ENCODE measurements at places on chromosomes 2 and 18.

- no peak for DNase-seq
These were observed 67.0 kb downstream of the SLC66A2 start for GRCh38 chr18:79884294-79884962.

- no peak for DNase-seq
These were observed 145.2 kb upstream of the MMADHC start for GRCh38 chr2:149732730-149733290.

GRCh38 chr2:201347138-201347537, 10.0 kb downstream of the FLACC1 start:
- DNase-seq = no peak

DNA sequence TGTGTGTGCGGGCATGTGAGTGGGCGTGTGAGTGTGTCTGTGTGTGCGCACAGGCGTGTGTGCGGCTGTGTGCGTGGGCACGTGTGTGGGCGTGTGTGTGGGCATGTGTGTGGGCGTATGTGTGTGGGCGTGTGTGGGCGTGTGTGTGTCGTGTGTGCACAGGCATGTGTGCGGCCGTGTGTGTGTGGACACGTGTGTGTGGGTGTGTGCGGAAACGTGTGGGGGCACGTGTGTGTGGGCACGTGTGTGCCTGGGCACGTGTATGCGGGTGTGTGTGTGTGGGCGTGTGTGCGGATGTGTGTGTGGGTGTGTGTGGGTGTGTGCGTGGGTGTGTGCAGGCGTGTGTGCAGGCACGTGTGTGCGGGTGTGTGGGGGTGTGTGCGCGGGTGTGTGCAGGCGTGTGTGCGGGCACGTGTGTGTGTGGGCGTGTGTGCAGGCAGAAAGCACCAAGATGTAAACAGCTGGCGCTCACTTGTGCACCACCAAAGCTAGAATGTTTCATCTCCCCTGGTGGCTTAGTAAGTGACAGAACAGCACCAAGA, 31.2 kb upstream of the ALKAL2 start:
- no peak for DNase-seq

GRCh38 chr18:53417003-53417402, 807.5 kb downstream of the MBD2 start:
- no peak for DNase-seq

- DNase-seq = no peak
These were observed 26.1 kb upstream of the SYT4 start for GRCh38 chr18:43303376-43303775.

- no peak for DNase-seq
These were observed 48.7 kb upstream of the NBEAL1 start for GRCh38 chr2:202965810-202966460.

DNA sequence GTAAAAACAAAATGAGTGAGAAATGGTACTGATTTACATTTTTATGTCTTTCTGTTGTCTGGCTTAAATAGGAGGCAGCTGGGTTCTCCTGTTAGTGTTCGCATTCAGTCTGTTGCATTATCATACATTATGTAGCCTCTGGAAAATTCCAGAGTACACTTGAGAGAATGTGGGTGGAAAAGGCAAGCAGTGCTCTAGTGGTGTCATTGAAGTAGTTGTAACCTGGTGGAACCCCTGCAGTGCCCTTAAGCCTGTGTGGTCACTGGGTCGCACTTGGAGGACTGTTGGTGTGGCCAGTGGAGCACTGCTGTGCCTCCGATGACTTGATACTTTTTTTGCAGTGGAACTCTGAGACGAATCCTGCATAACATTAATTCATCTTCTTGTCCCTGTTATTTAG, 52.4 kb downstream of the USP14 start:
- no peak for DNase-seq

GRCh38 chr2:12674644-12675328, 42.0 kb upstream of the TRIB2 start:
- DNase-seq = no peak

DNA sequence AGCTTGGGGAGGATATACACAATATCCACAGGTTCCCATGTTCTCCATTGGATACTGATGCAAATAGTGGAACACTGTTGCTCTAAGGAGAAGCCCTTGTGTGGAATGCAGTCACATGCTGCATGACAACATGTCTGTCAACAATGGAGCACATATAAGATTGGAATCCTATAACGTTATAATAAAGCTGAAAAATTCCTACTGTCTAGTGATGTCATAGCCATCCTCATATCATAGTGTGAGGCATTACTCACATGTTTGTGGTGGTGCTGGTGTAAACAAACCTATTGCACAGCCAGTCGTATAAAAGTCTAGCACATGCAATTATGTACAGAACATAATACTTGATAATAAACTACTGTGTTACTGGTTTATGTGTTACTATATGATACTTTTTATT, 394.7 kb downstream of the FBXO15 start:
- DNase-seq = no peak

DNA sequence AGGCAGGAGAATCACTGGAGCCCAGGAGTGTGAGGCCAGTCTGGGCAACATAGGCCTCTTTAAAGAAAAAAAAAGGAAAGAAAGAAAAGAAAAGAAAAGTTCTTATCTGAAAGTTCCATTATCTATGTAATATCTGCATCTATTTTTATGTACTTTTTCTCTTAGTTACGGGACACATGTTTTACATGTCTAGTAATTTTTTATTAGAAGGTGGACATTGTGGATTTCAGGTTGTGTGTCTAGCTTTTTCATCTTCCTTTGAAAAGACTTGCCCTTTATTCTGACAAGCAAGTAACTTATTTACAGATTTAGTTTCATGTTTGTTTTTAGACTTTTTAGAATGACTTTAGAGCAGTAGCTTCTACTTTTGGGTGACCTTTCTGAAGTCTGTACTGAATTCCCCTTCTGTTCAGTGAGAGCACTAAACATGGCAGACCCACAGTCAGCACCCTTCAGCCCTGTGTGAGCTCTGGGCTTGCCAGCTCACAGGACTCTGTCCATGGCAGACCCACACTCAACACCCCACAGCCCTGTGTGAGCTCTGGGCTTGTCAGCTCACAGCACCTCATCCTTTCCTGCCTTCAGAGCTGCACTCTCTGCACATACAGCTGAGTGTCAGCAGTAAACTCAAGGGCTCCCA, 17.5 kb downstream of the TRAPPC12 start:
- DNase-seq = no peak

DNA sequence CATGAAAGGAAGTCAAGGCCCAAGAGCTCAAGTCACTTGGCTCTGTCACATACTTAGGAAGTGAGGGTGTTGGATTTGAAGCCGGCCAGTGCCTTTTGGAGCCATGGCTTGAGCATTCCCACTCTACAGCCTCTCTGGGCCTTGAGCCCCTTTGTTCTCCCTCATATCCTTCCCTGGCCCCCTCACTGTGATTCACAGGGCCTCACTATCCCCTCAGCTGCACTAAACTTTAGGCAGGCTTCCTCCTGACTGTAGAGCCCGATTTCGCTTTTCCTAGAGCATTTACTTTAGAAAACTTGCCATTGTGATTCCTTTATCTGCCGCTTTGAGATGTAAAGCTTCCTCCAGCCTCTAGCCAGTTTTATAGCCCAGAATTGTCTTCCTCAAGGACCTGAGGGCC, 107.6 kb downstream of the FBXO15 start:
- DNase-seq = no peak

DNA sequence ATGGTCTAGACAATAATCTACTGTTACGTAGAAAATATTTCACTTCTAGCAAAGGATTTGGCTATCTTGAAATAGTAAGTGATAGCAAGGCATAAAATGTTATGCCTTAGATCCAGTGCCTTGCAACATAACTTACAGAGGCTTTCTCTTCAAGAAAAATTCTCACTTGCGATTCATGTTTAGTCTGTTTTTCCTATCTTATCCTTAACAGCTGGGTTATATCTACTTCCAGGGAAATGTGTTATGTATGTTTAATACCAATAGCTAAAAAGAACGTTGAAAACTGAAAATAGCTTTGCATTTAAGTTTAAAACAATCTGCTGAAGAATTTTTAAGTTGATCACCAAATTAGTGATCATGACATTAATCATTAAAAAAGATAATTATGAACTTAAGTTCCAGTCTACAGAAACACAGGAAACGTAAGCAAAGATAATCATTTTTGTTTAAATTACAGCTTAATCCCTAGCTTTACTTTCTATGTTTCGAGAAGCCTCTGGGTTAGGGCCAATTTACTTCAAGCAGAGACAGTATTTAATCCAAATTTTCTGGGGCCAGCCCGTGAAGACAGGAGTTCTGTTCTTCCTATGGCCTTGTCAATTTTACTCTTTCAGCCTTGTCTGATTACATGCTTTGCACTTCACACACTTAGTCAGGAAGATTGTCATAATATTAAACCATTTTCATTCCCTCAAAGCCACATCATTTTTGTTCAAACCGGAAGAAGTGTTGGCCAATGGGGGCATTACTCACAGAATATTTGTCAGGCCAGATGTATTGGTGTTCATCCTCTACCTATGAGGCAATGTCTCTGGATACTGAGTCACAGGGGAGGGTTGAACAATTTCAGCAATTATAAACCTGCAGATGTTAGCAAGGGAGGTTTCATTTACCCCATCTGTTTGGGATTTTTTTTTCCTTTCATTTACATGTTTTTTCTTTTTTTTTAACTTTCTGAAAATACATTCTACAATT, 1132.9 kb upstream of the ZEB2 start:
- no peak for DNase-seq

GRCh38 chr2:97752342-97753334, 39.3 kb downstream of the ZAP70 start:
- no peak for DNase-seq

GRCh38 chr2:241535871-241536655, 22.5 kb upstream of the BOK start:
- DNase-seq = no peak

DNA sequence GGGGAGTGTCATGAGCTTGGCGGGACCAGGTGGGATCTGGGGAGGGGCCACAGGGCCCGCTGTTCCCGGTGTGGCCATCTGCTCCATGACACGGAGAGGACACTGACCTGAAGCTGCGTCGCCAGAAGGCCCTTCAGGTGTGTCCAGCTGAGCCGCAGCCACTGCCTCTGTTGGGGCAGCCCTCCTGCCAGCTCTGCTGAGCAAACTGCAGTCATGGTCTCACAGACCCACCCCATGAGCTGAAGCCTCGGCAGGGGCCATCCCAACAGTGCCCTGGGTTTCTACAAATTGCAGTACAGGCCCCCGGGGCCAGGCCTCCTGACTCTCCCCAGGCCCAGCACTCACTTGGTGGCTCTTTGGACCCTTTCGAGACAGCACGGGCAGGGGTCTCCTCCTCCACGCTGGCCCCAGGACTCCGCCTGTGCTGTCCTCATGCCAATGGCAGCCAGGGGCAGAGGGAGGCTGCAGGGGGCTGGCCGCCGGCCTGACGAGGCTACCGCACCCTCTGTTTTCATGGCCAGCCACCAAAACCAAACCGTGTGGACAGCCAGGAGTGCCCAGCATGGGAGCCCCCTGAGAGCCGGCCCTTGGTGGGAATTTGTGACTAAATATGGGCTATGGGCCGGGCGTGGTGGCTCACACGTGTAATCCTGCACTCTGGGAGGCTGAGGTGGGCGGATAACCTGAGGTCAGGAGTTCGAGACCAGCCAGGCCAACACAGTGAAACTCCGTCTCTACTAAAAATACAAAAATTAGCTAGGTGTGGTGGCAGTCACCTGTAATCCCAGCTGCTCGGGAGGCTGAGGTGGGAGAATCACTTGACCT, 175.2 kb upstream of the SALL3 start:
- DNase-seq = no peak

DNA sequence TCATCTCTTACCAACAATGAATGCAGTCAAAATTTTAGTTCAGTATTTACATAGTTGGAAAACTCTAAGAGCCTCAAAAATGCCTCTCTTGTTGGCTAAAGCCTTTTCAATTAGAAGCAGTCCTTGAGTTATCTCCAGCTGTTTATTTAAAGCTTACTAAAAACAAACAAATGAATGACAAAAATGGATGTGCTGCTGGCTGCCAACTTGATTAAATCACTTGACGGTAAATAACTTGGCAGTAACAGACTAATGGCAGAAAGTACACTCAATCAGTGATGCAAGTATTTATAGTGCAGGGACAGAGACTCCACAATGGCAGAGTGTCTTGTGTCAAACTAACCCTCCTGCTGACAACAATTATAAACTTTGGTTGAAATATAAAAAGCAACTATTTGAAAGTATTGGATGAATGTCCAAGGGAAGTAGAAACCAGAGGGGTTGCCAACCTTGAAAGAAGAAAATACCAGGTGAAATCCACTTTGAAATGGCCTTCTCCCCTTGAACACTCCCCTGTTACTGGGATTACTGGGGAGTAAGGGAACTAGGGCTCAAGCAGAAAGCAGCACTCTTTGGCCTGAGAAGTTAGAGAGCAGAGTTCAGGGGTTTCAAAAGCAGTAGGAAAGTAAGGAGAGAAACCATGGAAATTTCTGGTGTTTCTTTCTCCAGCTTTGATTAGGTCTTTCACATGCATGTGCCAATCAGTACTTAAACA, 245.2 kb upstream of the SPHKAP start:
- DNase-seq = no peak

DNA sequence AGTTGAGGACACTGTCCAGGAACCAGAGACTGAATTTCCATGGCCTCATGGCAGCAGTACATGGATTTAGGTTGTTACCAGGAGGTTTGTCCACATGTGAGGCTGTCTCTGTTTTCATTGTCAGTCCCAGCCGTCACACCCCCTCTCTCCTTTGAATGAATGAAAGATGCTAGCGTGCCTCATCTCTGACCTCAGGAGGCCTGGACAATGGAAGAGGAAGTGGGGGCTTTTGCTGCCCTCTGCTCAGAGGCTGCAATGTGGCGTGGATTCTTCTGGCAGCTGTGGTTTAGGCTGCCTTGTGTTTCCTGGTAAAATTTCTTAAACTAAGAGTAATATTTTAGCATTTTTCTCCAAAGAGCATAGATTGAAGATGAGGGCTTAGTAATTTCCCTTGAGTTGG, 47.5 kb downstream of the RAB31 start:
- DNase-seq = no peak

DNA sequence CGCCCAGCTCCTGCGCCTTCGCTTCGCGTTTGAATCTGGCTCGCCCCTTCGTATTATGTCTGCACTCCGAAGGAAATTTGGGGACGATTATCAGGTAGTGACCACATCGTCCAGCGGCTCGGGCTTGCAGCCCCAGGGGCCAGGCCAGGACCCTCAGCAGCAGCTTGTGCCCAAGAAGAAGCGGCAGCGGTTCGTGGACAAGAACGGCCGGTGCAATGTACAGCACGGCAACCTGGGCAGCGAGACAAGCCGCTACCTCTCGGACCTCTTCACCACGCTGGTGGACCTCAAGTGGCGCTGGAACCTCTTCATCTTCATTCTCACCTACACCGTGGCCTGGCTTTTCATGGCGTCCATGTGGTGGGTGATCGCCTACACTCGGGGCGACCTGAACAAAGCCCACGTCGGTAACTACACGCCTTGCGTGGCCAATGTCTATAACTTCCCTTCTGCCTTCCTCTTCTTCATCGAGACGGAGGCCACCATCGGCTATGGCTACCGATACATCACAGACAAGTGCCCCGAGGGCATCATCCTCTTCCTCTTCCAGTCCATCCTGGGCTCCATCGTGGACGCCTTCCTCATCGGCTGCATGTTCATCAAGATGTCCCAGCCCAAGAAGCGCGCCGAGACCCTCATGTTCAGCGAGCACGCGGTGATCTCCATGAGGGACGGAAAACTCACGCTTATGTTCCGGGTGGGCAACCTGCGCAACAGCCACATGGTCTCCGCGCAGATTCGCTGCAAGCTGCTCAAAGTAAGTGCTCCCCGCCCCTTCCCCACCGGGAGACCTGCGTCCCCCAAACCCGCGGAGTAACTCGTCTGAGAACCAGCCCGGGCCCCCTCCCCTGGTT, 453 bp downstream of the KCNJ3 start:
- no peak for DNase-seq
